ENCODE measurements at places on chromosomes 5 and 9.

DNA sequence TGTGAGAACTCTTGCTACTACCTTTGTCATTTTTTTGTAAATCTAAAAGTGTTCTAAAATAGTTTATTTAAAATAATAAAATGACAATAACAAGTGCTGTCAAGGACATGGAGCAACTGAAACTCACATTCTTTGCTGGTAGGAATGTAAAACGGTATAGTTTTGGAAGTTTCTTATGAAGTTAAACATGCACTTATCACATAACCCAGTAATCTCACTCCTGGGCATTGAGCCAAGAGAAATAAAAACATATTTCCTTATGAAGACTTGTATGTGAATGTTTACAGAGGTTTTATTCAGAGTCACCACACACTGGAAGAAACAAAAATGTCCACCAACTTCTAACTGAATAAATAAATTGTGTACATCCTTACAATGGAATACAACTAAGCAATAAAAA is 46.0 kb upstream of the COL15A1 start:
- no peak for DNase-seq

GRCh38 chr5:72012906-72013305 is 94.4 kb upstream of the MAP1B start:
- no peak for DNase-seq

- no peak for DNase-seq
These were observed 596 bp upstream of the ADAMTS6 start for GRCh38 chr5:65482296-65482735.

DNA sequence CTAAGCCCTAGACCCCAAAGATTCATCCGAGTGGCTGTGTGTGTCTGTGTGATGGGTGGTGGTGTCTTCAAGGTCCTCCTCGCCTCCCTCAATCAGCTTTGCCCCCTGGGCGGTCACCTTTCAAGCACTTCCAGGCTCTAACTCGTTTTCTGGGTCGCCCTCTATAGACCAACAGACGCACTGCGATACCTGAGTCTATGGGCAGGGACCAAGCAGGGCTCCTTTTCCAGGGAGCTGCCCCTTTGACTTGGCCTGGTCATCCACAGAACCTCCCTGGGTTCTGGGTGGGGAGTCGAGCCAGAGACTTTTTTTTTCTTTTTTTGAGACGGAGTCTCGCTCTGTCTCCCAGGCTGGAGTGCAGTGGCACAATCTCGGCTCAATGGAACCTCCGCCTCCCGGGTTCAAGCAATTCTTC is 1.1 kb downstream of the SLC27A4 start:
- peak; percentile 83 for DNase-seq

GRCh38 chr5:179596421-179596820 is 27.1 kb downstream of the HNRNPH1 start:
- DNase-seq = no peak

DNA sequence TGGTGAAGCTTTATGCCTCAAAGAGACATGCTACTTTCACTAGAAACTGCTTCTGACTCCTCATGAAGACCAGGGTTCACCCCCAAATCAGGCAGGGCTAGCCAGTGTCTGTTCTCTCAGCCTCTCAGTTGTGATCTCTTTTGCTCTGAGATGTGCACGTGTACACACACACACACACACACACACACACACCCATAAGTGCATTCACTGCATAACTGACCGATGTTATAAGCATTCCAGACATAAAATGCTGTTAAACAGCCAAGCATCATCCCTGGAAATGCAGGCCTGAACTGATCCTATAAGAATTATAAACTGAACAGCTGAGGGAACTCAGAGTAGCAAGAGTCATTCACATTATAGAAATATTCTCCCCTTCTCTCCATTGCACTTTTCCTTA is 85.0 kb downstream of the FSTL4 start:
- no peak for DNase-seq

All from H9 (cell line).